ENCODE measurements at places on chromosomes 4 and X.
A peak's percentile ranks its signal among the peaks of the same experiment; 100 is the strongest.

DNA sequence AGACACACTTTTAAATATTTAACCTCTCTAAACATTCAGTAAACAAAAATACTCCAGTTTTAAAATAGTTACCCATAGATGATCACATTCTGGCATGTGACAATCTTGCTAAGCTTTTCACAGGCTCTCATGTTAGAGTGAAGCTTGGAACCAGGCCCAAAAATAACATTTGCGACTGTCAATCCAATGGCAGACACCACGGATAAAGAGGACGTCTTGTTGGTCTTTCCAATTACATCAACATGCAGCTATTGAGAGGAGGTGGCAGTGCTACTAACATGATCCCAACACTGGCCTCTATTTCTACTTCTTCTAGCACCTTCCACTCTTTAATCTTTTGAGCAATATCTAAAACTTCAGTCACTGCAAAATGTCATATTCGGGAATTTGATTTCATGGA, 970.8 kb upstream of the TENM3 start:
- DNase-seq = no peak

GRCh38 chr4:70437197-70437596, 34.8 kb upstream of the MUC7 start:
- DNase-seq = no peak

DNA sequence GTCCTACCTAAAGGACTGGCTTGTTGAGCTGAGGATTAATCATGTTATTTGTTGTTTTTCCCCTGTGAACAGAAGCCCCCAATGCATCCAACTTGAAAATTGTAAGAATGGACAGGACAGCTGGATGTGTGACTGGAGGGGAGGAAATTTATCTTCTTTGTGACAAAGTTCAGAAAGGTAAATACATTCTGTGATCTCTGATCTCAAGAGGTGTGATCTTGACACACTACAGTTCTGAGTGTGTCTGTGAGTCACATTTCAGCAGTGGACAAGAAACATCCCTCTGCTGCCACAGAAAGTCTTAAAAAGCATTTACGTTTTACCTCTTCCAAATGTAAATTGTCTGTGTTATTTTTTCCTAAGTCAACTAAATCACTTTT, 79.3 kb downstream of the NFKB1 start:
- DNase-seq = no peak

GRCh38 chrX:110584083-110584482, 211.5 kb downstream of the CHRDL1 start:
- DNase-seq = no peak

- no peak for DNase-seq
Observed at GRCh38 chr4:128162434-128162833, 101.3 kb downstream of the LARP1B start.

GRCh38 chrX:56569378-56570057, 6.1 kb downstream of the UBQLN2 start:
- no peak for DNase-seq

DNA sequence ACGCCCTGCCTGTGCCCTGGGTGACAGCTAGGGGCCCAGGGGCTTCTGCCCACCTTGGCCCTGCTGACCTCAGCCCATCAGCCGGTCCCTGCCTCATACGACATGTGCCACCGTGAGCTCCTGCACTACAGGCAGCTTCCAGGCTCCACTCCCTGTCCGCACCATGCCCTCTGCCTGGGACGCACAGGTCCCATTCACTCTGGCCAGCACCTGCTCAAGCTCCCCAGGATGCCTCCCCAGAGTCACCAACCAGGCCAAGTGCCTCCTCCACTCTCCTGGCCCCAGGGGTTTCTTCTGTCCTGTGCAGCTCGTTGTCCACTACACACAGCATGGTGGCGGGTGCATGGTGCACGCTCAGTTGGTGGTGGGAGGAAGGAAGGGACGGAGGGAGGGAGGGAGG, 20.2 kb upstream of the MRFAP1 start:
- no peak for DNase-seq

DNA sequence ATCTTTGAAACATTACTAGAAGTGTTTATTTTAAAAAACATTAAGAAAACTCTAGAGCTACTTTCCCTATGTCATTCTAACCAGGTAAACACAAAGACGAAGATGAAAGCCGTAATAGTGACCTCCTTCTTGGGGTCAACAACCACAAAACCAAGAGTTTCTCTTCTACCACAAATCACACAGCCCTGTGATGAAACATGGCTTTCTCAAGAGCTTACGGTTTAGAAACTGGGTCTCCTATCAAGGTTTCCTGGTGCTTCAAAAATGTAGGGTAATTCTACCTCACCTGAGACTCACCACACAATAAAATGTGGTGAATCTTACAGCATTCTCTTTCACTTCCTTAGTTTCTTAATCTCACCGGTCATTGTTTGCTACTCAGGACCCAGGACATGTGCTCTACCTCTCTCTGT, 50.9 kb downstream of the CORIN start:
- DNase-seq = no peak

DNA sequence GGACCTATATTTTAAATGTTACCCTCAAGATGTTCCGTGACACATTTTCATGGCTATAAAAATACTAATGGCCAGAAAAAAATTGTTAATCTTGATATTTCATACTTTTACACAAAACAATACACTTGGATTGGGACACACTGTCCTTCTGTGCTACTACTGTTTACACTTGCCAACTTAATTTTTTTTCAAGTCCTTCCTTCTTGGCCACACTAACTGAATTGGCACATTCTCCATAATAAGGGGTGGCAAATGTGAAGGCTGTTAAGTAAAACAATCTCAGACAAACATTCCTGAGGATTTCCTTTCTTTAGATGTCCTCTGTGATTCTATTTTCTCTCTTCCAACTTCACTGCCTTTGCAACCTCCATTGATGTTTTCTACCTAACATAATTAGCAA, 225.8 kb downstream of the IQCM start:
- no peak for DNase-seq

- no peak for DNase-seq
Observed at GRCh38 chrX:3435057-3435456, 88.6 kb upstream of the MXRA5 start.

DNA sequence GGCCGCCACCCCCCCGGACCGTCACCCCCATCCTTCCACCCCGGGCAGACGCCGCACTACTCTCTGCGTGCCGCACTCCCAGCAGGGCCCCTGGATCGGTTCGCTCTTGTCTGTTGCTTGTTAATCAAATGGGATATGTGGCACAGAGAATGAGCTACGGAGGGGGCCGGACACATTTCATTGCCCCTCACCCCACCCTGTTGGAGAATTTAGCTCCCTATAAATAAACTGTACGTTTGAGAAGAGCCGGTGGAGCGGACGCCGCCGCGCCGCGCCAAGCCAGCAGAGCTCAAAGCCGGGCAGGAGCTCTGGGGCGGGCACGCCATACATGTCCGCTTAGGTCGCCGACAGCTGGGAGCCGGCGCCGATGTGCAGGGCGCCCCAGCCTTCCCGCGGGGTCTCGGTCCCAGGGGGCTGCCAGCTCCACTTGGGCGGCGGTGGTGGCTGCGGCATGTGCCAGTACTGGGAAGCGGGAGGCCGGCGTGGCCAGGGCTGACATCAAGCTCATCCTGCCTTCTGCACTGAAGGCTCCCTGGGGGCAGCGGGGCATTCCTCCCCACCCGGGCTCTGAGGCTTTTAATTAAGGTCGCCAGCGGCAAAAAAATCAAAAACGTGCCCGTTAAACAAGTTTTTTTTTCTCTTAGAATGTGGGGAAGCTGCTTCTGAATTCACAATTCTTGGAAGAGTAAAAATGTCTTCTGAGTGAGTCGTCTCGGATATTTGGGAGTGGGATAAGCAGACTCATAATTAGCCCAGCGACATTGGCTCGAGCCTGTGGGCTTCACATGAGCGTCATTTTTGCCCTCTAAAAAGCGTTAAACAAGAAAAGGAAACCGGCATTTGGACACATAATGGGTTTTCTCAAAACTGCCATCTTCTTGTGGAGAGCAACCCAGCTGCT, 1.1 kb upstream of the PCDH19 start:
- DNase-seq = no peak

GRCh38 chr4:153114771-153115321, 89.4 kb upstream of the TRIM2 start:
- DNase-seq = peak; percentile 22

DNA sequence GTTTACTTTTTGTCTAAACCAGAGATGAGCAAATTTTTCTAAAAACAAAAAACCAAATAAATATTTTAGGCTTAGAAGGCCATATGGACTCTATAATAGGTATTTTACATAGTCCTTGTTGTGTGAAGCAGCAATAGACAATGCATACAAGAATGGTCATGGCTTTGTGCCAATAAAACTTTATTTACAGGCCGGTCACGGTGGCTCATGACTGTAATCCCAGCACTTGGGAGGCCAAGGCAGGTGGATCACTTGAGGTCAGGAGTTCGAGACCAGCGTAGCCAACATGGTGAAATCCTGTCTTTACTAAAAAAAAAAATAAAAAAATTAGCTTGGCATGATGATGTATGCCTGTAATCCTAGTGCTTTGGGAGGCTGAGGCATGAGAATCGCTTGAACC, 227.6 kb downstream of the CBR4 start:
- DNase-seq = no peak

DNA sequence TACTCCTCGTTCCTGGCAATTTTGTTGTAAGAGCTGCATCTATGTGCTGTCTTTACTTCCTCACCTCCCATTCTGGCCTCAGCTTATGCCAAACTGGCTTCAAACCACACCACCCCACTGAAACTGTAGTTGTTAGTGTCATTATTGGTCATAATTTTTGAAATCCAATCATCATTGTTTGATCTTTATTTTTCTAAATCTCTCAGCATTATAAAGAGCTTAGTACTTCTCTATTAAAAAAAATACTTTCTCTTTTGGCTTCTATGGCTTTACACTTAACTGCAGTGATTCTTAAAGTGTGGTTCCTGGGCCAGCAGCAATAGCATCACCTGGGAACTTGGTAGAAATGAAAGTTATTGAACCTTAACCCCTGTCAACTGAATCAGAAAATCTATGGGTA, 83.5 kb upstream of the GRPR start:
- no peak for DNase-seq

GRCh38 chr4:2412534-2412884, 5.9 kb downstream of the ZFYVE28 start:
- no peak for DNase-seq

- no peak for DNase-seq
Observed at GRCh38 chr4:180105362-180105761, 2137.8 kb upstream of the TENM3 start.

DNA sequence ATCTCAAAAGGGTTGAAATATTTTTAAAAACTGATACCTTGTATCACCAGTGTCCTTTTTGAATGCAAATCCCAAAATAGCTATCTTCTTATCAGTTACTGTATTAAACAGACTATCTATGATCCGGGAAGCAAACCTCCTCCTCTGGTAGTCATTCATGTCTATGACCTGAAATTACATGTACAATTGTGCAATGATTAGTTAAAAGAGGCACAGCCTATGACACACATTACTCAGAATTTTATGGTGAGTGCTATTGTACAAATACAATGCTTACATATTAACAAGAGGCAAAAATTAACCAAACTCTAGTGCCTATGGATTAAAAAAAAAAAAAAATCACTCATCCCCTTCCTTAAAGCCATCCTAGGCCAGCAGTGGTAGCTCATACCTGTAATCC, 21.7 kb downstream of the UGDH start:
- DNase-seq = no peak

DNA sequence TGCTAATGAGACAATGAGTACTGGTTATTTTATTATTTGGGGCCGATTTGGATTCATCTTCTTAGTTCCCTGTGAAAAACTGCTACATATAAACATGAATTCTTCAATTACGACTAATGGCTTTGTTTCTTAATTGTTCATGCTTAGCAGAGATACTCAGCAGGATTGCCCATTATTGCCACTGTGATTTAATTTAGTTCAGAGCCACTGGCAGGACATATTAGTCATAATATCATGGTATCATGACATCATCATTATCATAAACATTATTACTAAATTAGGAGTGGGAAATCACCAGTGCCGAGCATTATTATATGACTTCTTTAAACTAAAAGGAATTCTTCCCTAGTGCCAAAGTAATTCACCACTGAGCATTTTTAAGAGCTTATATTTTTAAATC, 201.4 kb downstream of the SPOCK3 start:
- DNase-seq = no peak

GRCh38 chr4:159162576-159162975, 59.7 kb downstream of the RAPGEF2 start:
- no peak for DNase-seq

DNA sequence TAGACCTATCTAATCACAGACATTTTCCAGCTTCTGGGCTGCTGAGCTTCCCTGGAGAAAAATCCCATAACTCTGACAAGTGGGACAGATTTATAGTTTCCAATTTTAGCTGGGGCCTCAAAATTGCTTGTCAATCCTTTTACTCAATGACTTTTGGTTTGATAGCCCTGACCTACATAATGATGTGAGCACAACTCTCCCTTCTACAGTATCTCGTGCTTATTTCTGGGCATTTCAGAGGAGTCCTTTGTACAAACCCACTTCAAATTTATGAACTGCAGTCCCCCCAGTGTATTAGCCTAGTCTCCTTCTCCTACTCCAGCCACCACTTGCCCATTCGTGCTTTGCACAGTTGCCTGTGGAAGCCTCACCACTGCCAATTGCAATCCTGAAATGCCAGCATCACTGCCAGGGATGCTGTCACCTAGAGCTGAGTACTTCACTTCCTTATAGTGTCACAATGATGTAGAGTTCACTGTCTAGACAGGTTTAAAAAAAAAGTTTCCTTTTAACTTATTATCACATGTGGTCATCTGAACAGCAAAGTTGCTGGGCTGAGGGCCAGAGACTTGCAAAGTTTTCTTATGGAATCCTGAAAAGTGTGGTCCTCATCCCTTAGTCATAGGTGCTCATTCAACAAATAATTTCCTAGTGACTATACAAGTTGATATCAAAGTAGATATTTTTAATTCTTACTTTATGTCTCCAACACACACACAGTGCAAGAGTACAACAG, 21.2 kb downstream of the TRAM1L1 start:
- DNase-seq = no peak

- peak; percentile 80 for DNase-seq
Observed at GRCh38 chr4:152972821-152973628, 36.9 kb downstream of the FHDC1 start.

DNA sequence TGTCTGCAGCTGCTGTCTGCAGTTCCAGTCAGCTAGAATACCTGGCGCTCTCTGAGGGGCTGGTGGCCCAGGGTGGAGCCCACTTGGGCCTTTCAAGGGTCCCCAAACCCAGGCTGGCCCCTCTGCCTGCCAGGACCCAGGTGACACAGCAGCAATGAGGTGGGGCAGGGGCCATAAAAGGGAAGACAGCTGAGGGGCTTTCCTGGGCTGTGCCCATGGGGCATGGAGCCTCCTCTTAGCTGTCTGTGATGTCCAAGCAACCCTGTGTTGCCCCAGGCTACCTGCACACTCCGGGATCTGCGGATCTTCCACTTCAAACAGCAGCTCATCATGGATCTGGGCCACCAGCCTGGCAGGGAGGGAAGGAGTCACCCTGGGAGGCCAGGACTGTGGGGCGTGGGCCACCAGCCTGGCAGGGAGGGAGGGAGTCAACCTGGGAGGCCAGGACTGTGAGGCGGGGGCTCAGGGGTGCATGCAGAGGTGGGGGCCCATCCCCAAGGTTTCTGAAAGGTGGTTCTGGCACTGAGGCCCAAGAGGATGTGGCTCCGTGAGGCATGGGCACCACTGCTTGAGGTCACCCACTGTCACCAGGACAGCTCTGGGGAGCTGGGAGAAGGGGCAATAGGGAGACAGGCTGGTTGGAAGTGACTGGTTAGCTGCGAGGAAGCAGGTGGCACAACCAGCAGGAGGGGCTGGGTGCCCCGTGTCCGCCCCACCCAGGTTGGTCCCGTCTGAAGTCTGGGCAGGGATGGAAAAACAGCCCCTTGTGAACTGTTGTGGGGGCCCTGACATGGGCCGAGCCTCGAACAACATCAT, 16.3 kb downstream of the NAT8L start:
- no peak for DNase-seq

Measured in GM04503 (cell line).